Fibroblast of gingiva (primary cell): ENCODE measurements at places on chromosomes 16 and 17.
A peak's percentile ranks its signal among the peaks of the same experiment; 100 is the strongest.

DNA sequence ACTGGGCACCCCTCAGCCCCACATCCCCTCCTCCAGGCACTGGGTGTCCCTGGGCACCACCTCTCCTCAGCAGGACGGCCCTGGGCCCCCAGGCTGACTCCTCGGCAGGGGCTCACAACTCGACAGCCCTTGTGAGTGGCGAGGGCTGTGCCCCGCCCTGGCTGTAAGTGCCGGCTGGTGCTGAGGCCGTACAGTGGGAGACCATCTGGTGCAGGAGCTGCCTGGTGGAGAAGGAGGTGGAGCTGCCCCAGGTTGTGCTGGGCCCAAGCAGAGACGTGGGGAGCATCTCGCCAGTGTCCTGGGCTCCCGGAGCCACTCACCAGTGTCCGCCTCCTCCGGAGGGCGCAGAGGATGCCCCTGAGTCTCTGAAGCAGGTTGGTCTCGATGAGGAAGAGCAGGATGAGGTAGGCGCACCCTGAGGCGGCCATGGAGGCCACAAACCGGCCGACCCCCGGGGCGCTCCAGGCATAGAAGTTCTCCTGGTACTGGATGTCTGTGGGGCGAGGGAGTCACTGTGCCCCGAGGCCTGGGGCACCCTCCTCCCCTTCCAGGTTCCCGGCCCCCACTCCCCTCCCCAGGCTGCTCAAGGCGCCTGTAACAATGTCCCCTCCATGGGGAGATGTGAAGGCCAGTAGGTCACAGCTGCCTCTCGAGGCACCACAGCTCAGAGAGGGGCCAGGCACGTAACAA lies 15.1 kb upstream of the RNPS1 start:
- DNase-seq = no peak

GRCh38 chr17:76585649-76586593 lies at the start of gene ST6GALNAC2:
Gene ST6GALNAC2, minus strand, starts transcription at chr17:76585860. Its CDS starts 52 bp downstream, at chr17:76585808.
- peak; percentile 29 for DNase-seq

DNA sequence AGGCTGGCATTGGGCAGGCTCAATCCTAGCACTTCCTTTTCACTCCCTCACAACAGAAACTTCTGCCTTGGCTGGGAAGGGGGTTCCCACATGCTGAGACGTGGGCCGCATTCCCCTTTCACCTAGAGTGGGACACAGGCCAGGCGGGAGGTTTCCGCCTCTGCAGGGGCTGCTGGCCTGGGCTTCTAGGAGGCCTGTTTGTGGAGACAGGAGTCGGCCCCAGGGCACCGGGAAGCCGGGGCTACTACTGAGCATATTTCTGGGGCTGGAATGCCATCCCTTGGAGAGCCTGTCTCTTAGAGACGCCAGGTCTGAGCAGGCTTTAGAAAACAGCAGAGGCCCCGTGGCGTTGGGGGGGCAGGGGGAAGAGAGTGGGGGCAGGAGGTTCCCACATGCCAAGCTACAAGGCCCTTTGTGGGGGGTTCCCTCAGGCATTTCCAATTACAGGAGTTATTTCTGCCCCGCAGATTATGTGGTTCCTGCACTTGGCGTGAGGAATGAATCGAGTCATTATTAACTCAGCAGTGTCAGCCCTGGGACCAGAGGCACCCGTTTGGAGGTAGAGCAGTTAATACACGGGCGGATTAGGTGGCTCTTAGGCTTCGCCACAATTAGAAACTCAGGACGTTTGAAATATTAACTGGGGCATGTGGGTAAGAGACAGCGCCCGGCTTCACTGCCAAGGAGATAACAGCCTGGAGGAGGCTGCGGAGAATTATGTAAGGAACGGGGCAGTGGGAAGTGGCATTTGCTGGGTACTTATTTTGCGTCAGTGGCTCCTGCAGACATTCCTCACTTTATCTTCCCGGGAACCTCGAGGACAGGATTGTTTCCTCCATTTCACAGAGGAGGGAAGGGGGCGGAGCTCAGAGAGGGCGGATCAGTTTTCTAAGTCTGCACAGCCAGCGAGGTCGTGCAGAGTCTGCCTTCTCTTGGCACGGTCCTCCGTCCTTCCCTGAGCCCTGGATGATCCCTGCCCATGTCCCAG lies 162.5 kb downstream of the MAF start:
- no peak for DNase-seq

GRCh38 chr17:14204084-14204483 lies 32.6 kb downstream of the CDRT15 start:
- no peak for DNase-seq

GRCh38 chr17:64355536-64356303 lies 34.9 kb downstream of the PECAM1 start:
- peak; percentile 71 for DNase-seq

DNA sequence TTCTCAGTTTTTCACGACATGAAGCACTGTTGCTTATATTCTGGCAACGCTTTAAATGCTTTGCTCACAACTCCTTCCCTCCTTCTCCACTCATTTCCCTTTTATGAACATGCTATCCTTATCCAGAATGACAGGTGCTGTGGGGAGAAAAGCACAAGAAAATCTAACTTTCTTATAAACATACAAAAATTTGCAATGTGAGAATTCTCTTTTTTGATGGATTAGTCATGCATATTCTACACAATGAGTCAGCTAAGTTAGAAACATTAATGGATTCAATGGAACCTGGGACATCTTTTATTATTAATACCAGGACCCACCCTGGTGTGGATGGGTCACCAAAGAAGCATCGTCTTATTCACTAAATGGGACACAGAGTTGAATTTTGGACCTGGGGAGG lies 234.6 kb upstream of the CDH5 start:
- no peak for DNase-seq

- DNase-seq = no peak
Observed at GRCh38 chr16:28093385-28093725, 29.8 kb upstream of the GSG1L start.

GRCh38 chr16:23145608-23146007 lies 3.6 kb downstream of the USP31 start:
- peak; percentile 54 for DNase-seq

DNA sequence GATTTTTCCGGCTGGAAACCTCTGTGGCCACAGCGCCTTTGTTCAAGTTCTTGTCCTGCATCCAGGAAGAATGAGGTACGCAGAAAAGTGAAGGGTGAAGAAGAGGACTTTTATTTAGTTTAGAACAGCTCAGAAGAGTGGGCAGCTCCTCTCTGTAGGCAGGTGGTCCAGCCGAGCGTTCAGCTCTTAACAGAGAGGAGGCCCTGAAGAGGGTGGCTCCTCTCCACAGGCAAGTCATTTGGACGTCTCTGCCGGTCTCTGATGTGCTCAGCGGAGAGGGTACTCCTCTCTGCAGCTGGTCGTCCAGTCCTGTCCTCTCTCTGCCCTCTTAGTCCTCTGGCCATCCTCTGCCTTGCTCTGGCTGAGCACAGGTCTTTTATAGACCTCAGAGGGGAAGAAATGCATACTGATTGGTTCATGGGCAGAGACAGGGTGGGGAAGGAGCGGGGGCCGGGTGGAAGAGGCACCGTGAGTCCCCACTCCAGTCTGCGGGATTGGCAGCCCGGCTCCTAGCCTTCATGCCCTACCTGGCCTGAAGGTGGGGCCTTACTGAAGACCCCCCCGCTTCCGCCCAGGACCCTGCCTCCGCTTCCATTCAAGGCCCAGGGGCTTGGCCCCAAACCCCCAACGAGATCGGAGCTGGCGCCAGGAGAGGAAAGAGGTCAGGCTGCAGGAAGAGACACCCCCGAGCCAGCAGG lies 70.0 kb upstream of the NKD1 start:
- no peak for DNase-seq

DNA sequence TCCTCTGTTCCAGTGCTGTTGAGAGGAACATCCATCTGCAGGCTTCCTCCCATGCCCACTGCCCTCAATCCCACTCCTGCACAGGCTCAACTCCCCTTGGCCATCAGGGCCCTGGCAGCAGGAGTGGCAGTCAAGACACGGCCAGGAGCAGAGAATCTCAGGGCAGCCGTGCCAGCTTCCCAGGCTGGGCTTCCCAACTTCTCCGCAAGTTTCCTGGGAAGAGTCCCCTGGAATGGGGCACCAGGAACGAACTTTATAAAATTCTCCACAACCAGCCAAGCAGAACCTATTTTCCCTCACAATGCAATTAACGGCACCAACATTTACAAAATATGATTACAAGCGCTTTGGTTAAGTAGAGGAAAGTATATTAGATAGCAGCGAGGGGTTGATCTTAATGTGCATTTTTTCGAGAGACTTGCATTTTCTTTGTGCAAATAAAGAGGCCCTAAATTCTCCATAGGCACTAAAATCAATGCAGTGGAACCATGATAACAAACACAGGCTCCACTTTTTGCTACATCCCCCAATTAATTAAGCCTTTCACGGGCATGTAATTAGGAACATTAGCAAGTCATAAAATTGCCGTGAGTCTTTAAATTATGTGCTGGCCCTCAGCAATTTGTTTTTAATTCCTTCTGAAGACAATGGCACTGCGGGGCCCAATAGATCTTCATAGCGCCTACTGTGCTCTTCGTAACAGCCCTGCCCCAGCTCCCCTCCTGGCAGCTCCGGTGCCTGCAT lies 99.9 kb upstream of the LHX1 start:
- no peak for DNase-seq

GRCh38 chr16:85278839-85279238 lies 166.6 kb upstream of the CIBAR2 start:
- DNase-seq = no peak

DNA sequence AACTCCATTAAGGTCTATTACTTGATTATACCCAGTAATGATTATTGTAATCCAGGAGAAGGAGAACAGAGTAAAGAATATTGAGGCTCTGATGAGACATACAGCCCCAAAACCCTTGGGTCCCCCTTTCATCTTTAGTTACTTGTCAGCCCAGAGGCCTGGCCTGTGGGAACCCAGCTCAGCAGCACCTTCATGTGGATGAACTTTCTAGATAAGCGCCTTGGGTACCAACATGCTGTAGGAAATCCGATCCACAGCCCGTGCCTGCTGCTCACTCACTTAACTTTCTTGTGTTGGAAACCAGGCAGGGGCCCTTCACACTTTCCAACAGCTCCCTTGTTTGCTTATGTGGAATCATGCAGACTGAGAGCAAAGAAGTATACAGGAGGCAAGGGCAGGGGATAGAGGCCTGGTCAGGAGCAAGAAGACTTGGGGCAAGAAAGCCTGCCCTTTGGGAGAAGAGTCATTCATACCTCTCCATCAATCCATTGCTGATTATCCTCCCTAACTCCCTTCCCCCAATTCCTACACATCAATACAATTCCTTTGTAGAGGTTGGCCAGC lies 64.0 kb upstream of the SOX9 start:
- no peak for DNase-seq

GRCh38 chr17:10628756-10629155 lies 28.4 kb downstream of the MYH3 start:
- no peak for DNase-seq

GRCh38 chr17:49703557-49704277 lies 4.0 kb downstream of the SLC35B1 start:
- DNase-seq = peak; percentile 54

GRCh38 chr17:18225642-18226283 lies 328 bp downstream of the LLGL1 start:
- no peak for DNase-seq

- no peak for DNase-seq
Observed at GRCh38 chr17:7074931-7075330, 5.1 kb downstream of the CLEC10A start.

GRCh38 chr17:34177642-34178041 lies 77.4 kb upstream of the CCL2 start:
- peak; percentile 63 for DNase-seq

- DNase-seq = peak; percentile 15
Observed at GRCh38 chr16:12089492-12090150, 113.1 kb downstream of the SNX29 start.

DNA sequence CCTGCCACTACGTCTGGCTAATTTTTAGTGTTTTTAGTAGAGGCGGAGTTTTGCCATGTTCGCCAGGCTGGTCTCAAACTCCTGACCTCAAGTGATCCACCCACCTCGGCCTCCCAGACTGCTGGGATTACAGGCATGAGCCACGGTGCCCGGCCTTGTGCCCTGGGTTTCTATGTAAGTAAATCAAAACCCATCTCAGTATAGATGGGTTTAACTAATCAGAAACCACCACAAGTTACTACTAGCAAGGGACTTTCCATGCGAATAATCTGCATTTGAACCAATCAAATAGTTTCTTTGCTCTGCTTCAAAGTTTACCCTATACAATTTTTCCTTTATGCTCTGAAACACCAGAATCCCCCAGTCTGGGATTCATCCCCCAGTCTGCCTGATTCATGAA lies 16.5 kb upstream of the EIF1 start:
- DNase-seq = no peak

GRCh38 chr17:49018748-49019147 lies 21.6 kb downstream of the IGF2BP1 start:
- DNase-seq = no peak

DNA sequence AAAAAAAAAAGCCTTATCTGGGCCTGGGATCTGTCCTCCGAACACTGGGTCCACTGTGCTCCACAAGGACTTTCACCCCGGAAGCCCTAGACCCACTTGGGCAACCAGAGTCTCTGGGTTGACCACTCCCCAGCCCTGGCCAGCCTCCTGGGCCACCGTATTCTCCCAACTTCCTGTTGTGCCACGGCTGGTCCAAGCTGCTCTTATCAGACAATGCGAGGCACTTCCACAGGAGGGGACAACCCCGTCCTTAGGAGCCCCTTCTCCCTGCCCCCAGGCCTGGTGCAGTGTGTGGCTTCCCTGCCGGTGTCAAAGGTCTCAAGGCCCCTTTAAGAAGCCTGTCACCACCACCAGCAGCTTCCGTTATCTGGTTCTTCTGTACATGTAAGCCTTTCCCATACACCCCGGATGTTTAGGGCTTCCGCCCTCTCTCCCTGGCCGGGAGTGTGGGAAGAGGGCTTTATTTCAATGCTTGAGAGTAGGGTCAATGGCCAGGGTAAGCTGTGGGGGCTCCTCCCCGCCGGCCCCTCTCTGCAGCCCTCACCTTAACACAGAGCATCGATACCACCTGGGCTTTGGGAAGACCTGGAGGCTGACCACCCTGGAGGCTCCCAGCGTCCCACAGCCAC lies 313.0 kb downstream of the SEC14L1 start:
- DNase-seq = no peak

GRCh38 chr17:40461732-40462342 lies 18.6 kb downstream of the IGFBP4 start:
- DNase-seq = peak; percentile 88

DNA sequence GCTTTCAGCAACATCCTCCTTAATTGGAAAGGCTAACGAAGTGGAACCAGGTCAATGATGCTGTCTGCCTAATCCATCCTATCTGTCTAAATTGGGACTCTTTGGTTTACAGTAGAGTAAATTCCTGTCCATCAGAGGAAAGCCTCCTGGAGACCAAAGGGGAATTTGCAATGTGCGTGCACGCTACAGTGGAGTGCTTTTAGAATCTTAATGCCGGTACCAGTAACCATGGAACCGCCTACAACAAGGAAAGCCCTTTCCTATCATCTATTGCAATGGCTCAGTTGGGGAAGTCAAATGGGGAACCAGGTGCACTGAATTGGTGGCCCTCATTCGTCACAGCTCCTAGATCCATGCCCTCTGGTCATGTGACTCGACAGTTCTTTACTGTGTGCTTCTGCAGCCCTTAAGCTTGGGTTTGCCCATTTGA lies 110.1 kb downstream of the XYLT1 start:
- DNase-seq = no peak

GRCh38 chr17:82350182-82351030 lies 8.6 kb upstream of the TEX19 start:
- no peak for DNase-seq

GRCh38 chr17:78706271-78706915 lies 75.7 kb downstream of the CYTH1 start:
- DNase-seq = no peak
